Heart left ventricle (tissue), 16 donors: ENCODE measurements at places on chromosomes 7 and 10. TPM values are rescaled to one million over a fixed set of nuclear protein-coding genes. Genes with fewer than 3 reads are reported as not detected.

DNA sequence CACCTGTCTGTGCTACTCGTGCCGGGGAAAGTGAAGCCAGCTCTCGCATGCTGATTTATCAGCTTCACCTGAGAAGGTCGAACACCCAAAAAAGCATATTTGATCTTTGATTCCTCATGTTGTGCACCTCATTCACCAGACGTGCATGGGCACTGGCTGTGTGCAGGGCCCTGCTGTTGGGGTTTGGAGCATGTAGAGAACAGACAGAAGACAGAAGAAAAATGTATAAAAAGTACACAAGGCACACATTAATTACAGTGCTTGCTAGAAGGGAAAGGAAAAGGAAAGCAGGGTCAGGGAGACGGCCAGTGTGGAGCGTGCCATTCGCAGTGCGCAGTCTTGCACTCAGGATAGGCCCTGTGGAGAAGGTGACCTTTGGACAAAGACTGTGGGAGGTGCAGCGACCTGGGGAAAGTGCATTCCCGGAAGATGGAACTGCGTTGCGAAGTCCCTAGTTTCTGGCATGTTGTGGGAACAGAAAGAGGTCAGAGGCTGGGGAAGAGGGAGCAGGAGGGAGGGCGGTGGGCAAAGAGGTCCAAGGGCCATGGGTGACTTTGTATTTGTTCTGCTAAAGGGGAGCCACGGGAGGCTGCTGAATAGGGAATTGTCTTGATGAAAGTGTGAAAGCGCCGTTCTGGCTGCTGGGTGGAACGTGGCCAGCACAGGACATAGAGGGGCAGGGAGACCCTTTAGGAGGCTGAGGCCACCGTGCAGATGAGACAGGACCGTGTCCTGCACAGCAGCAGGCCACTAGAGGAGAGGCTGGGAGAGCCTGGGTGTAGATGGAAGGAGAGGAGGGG is 232.8 kb downstream of the GLRX3 start:
- peak; percentile 5 for DNase-seq
- no peak overlapping the region for H3K4me3 ChIP-seq
- no peak overlapping the region for H3K27ac ChIP-seq
- H3K4me1 ChIP-seq = no peaks in the 10 kb centered on the region

GRCh38 chr7:2088801-2089200 is 143.9 kb downstream of the MAD1L1 start:
- H3K27me3 ChIP-seq = no peaks in the 10 kb centered on the region
- H3K27ac ChIP-seq = no peak overlapping the region

- no peaks in the 10 kb centered on the region for H3K4me1 ChIP-seq
- DNase-seq = no peak
- H3K27ac ChIP-seq = no peak overlapping the region
- H3K36me3 ChIP-seq = no peaks in the 10 kb centered on the region
These were observed 197.0 kb downstream of the STK31 start for GRCh38 chr7:23907012-23907411.

GRCh38 chr7:73896454-73896853 is 35.5 kb downstream of the TMEM270 start:
- H3K4me3 ChIP-seq = no peak overlapping the region
- H3K4me1 ChIP-seq = peaks cover 14% of the 10 kb centered on the region
- peak overlapping the region; percentile 0 for H3K27ac ChIP-seq
- H3K36me3 ChIP-seq = no peaks in the 10 kb centered on the region
- no peaks in the 10 kb centered on the region for H3K27me3 ChIP-seq

- H3K4me1 ChIP-seq = no peaks in the 10 kb centered on the region
- H3K36me3 ChIP-seq = no peaks in the 10 kb centered on the region
- H3K27ac ChIP-seq = no peak overlapping the region
- no peak overlapping the region for H3K4me3 ChIP-seq
These were observed 129.8 kb downstream of the BUB3 start for GRCh38 chr10:123284022-123284421.

- no peak overlapping the region for H3K27ac ChIP-seq
- no peak overlapping the region for H3K4me3 ChIP-seq
- DNase-seq = no peak
- H3K36me3 ChIP-seq = no peaks in the 10 kb centered on the region
These were observed 155.8 kb downstream of the SKIDA1 start for GRCh38 chr10:21369697-21370096.

DNA sequence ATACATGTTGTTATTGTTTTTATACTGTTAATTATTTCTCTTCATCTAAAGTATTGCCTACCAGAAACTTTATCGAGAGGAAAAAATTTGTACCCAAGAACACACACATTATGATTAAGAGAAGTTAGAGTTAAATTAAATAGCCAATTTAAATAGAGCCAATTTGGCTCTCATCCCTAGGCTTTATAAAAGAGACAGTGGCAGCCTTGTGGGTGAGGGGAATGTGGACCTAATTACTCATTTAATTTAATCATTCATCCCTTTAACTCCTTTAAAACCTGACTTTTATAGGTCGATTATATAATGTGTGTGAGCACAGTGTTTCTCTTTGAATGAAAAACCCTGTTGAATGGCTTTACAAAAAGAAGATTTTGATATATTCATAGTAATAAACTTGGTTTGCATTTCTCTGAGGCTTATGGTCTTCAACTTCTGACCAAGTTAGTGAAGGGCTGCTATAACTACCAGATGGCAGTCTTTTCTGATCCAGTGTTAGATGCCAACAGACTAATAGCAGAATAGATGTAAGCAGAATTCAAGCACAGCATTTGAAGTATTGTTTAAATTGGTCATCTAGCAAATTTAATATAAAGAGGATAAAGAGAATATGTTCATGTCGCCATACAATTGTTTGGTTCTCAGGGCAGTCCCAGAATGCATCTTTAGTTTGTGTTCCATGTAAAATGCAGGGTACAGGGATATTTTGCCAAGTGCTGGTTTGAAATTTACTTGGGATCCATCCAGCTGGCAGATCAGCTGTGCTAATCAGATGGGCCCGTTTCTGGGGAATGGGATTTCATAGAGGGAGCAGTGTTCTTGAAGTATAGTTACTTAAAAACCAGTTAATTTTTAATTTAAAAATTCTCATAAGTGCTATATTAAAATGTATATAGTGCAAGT is 25.3 kb downstream of the ADD3 start:
- no peaks in the 10 kb centered on the region for H3K36me3 ChIP-seq
- H3K27me3 ChIP-seq = no peaks in the 10 kb centered on the region
- DNase-seq = peak; percentile 21
- H3K4me1 ChIP-seq = peaks cover 61% of the 10 kb centered on the region
- peak overlapping the region; percentile 9 for H3K27ac ChIP-seq

DNA sequence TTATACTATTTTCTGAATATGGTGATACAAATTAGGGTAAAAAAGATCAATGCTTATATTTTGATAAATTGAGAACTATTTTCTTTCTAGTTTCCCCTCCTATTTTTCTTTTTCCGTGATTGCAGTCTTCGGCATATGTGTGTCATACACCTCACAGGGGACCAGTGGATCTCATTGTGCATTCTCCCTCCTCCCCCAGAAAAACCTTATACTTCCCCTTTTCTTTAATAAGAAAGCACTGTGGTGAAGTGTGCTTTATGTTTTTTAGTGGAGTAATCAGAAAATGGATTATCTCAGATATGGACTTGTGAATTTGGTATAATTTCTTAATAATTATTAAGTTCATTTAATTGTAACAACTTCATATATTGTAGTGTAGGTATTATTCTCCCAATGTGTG is 72.8 kb downstream of the BICC1 start:
- H3K4me3 ChIP-seq = no peak overlapping the region
- H3K27ac ChIP-seq = no peak overlapping the region
- no peak for DNase-seq
- H3K36me3 ChIP-seq = no peaks in the 10 kb centered on the region
- peaks cover 15% of the 10 kb centered on the region for H3K4me1 ChIP-seq

- no peak for DNase-seq
- H3K36me3 ChIP-seq = no peaks in the 10 kb centered on the region
- H3K27me3 ChIP-seq = no peaks in the 10 kb centered on the region
- H3K4me3 ChIP-seq = no peak overlapping the region
- H3K27ac ChIP-seq = no peak overlapping the region
These were observed 134.9 kb downstream of the NRCAM start for GRCh38 chr7:108321359-108321758.

- H3K4me1 ChIP-seq = peaks cover 10% of the 10 kb centered on the region
- no peak for DNase-seq
- H3K27me3 ChIP-seq = no peaks in the 10 kb centered on the region
- H3K4me3 ChIP-seq = no peak overlapping the region
- H3K27ac ChIP-seq = no peak overlapping the region
- no peaks in the 10 kb centered on the region for H3K36me3 ChIP-seq
These were observed 173.5 kb downstream of the KMT2E start for GRCh38 chr7:105187302-105188169.

- H3K36me3 ChIP-seq = no peaks in the 10 kb centered on the region
- H3K4me3 ChIP-seq = no peak overlapping the region
- no peaks in the 10 kb centered on the region for H3K27me3 ChIP-seq
- DNase-seq = no peak
- H3K27ac ChIP-seq = no peak overlapping the region
These were observed 175.4 kb upstream of the AHR start for GRCh38 chr7:17123020-17123419.

- H3K4me3 ChIP-seq = peak overlapping the region; percentile 74
- H3K27ac ChIP-seq = no peak overlapping the region
- peaks cover 56% of the 10 kb centered on the region for H3K27me3 ChIP-seq
- H3K36me3 ChIP-seq = no peaks in the 10 kb centered on the region
- DNase-seq = no peak
These were observed 1.9 kb downstream of the GRID1 start for GRCh38 chr10:86364491-86365345.

DNA sequence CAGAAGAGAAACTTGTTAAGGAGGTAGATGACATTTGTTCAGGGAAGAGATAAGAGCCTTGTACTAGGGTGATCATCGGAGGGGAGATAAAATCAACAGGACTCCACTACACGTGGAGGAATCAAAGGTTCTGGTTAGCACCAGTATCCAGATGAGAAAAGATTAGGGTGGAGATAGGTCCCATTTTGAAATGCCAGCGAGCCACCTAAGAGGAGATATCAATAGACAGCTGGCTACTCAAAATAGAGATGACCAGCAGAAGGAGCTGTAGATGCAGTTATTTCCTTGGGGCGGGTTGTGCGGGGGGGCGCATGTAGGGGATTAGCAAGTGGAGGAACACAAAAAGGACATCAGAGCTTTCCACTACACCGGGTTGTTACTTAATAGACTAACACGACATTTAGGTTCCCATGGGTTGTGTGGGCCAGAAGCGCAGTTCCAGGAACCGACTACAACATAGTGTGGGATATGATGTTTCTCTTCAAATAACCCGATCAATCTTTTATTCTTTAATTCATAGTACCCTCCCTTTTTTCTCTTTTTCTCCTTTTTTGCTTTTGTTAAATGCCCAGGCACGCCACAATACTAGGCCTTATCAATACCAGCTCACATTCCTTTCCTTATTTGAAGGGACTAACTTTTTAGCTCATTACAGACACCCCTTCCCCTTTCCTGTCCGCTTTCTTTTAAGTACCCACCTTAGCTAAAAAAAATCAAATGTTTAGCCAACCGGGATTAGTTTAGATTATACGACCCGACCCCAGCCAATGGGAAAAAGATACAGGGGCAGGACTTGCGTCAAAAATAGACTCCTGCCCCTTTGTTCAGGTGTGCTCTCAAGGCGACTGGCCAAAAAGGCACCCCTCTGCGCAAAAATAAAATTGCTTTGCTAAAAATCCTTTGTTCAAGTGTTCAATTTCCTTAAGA is 2.0 kb upstream of the KIF11 start:
- peaks cover 4% of the 10 kb centered on the region for H3K4me1 ChIP-seq
- peak; percentile 44 for DNase-seq
- no peaks in the 10 kb centered on the region for H3K27me3 ChIP-seq
- H3K4me3 ChIP-seq = peak overlapping the region; percentile 76
- H3K36me3 ChIP-seq = no peaks in the 10 kb centered on the region

- no peaks in the 10 kb centered on the region for H3K36me3 ChIP-seq
- H3K4me1 ChIP-seq = no peaks in the 10 kb centered on the region
- no peak overlapping the region for H3K4me3 ChIP-seq
- no peaks in the 10 kb centered on the region for H3K27me3 ChIP-seq
These were observed 32.0 kb downstream of the EXOC6 start for GRCh38 chr10:92880233-92880861.

DNA sequence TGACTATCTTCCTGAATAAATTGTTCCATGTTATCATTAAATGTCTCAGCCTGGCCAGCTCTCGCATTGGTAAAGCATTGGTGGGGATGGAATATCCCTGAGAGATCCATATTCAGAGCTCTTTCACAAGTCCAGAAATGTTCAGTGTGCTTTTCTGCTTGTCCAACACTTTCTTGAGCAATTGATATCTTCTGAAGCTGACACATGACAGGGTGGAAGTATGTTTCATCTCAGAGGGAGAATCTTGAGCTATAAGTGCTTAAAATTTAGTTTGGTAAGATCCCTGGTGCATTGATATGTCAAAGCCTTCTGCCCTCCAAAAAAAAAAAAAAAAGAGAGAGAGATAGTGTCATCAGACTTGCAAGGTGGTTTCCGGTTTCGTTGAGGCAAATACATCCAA is 7.4 kb downstream of the IFIT3 start:
- peaks cover 28% of the 10 kb centered on the region for H3K4me1 ChIP-seq
- no peak for DNase-seq
- no peak overlapping the region for H3K27ac ChIP-seq
- H3K27me3 ChIP-seq = no peaks in the 10 kb centered on the region
- no peak overlapping the region for H3K4me3 ChIP-seq

- H3K4me1 ChIP-seq = peaks cover 16% of the 10 kb centered on the region
- H3K27ac ChIP-seq = no peak overlapping the region
- H3K4me3 ChIP-seq = no peak overlapping the region
- peaks cover 80% of the 10 kb centered on the region for H3K36me3 ChIP-seq
- no peaks in the 10 kb centered on the region for H3K27me3 ChIP-seq
- DNase-seq = no peak
These were observed 24.5 kb downstream of the CRCP start for GRCh38 chr7:66138994-66139752.

- no peaks in the 10 kb centered on the region for H3K36me3 ChIP-seq
- H3K27me3 ChIP-seq = no peaks in the 10 kb centered on the region
- no peak for DNase-seq
These were observed 107.1 kb downstream of the TEX36 start for GRCh38 chr10:125575843-125576242.

- H3K4me3 ChIP-seq = no peak overlapping the region
- no peak overlapping the region for H3K27ac ChIP-seq
- no peaks in the 10 kb centered on the region for H3K27me3 ChIP-seq
- H3K36me3 ChIP-seq = peaks cover 27% of the 10 kb centered on the region
These were observed 34.1 kb downstream of the SEM1 start for GRCh38 chr7:96675548-96675947.

DNA sequence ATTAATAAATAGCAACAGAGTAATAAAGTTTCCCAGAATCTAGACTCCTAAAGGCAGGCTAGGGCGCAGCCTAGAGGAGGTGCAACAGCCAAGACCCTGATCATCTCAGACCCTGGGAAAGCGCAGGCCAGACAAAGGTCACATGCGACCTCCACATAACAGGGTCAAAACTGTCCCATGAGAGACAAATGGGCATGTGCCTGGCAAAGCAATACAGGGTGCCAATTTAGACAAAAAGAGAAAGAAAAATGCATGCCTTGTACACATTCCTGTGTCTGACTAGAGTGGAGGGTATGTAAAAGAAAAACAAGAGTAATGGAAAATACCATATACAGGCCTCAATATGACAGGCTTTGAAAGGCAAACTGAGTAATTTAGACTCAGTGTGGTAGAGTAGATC is 22.2 kb downstream of the MPP7 start:
- H3K27ac ChIP-seq = no peak overlapping the region
- no peak overlapping the region for H3K4me3 ChIP-seq
- no peaks in the 10 kb centered on the region for H3K27me3 ChIP-seq
- DNase-seq = no peak
- H3K4me1 ChIP-seq = peaks cover 5% of the 10 kb centered on the region

FAM25C gene
- not detected for total RNA-seq

HYAL4 gene
- total RNA-seq = 0.36 TPM

SPDYE2 gene
- not detected for total RNA-seq

PAX4 gene
- total RNA-seq = not detected

KIAA1549 gene
- 2.2 TPM for total RNA-seq

VGF gene
- not detected for total RNA-seq

THAP5 gene
- total RNA-seq = 26.3 TPM

DNMBP gene
- 11.5 TPM for total RNA-seq

SNX10 gene
- 0.72 TPM for total RNA-seq

CRHR2 gene
- 0.66 TPM for total RNA-seq

HTR7 gene
- 0.28 TPM for total RNA-seq

ENKUR gene
- not detected for total RNA-seq
